ENCODE measurements at places on chromosomes 7 and 10. TPM values are rescaled to one million over a fixed set of nuclear protein-coding genes. Genes with fewer than 3 reads are reported as not detected.

DNA sequence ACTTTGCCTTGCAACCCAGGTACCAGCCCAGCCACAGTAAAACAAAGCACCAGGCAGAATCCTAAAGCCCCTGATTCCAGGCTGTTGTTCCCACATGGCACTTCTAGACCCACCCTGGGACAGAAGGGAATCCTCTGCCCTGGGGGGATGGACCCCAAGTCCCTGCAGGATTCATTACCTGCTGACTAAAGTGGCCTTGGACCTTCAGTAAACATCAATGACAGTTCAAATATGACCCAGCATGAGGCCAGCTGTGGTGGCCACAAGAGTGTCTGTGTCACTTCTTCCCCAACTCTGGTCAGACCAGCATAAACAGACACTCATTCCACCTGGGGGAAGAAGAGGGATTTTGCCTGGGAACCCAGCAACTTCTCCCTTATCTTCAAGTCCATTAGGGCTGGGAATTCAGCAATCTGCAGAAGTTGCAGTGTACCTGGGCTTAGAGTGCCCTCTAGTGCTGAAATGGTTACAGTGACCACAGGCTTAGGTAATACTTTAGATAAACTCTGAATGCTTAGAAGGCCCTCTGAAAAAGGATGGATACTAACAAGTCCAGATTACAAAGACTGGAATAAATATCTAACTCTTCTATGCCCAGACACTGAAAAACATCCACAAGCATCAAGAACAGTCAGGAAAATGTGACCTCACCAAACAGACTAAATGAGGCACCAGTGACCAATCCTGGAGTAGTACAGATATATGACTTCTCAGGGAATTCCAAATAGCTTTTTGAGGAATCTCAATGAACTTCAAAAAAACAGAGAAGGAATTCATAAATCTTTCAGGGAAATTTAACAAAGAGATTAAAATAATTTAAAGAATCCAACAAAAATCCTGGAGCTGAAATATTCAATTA, 108.5 kb upstream of the TMEM168 start:
- no peak for DNase-seq

DNA sequence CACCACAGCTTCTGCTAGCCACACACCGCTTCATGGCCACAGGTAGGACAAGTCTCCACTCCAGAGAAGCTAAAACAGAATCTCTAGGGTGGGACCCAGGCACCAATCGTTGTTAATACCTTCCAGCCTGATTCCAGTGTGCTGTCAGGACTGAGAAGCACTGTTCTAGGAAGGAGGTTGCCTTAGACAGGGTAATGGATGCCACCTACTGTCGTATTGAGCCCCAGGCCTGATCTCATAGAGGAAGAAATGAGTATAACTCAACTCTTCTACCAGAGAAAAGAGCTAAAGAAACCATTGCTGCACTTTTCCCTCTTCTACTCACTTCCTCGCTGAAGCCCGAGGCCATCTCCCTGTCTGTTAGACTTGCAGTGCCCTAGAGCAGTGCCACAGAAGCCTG, 31.8 kb downstream of the CNNM1 start:
- no peak for DNase-seq

GRCh38 chr7:55134359-55134725, 115.5 kb downstream of the EGFR start:
- DNase-seq, result no peak

DNA sequence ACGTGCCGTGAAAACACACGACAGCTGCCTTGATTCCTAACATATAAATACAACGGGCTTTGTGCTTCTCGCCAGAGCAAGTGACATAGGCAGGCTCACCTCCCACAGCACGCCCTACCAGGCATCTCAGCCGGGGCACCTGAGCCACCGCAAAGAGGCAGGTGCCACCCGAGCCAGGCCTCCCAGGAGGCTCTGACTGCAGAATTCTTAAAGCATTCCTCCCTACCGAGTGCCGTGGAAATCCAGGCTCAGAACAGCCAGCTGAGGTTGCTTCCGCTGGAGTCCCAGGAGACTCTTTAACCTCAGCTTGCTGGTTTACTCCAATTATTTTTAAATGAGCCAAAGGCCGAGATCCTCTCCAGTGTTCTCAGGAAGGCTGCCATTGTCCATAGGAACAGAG, 206.5 kb downstream of the USP6NL start:
- DNase-seq, result no peak

GRCh38 chr10:128007971-128008370, 101.1 kb downstream of the PTPRE start:
- DNase-seq, result no peak

- DNase-seq, result no peak
These were observed 328.9 kb downstream of the RPS24 start for GRCh38 chr10:78362406-78363022.

DNA sequence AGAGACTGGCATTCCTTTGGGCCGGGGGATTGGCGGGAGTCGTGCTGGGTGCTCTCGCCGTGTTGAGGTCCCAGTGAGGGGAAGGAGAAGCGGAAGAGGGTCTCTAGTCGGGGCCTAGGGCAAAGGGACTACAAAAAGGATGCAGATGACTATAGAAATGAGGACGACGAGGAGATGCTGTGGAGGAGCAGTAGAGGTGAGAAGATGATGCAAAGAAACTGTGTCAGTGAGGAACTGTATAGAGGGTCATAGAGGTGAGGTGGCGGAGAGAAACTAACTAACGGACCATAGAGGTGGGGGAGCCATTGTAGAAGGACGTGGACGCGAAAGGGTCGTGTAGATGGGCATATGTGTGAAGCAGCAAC, 324 bp downstream of the TWNK start:
- no peak for DNase-seq

GRCh38 chr10:85315657-85316056, 987.3 kb downstream of the CCSER2 start:
- no peak for DNase-seq

DNA sequence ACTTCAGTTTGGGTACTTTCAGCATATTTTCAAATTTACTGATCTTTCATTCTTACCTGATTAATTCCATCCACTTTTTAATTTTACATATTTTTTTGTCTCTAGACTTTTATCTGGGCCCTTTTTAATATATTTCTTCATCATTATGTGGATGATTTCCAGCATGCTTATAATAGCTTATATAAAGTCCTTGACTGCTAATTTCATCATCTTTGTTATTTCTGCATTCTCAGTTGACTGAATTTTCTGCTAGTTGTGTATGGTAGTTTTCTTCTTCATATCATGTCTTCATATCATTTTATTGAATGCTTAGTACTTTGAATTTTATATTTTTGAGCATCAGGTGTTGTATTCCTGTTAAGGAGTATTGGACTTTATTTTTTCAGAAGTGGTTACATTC, 39.6 kb downstream of the STAM start:
- DNase-seq, result no peak

- no peak for DNase-seq
These were observed 35.0 kb downstream of the TAF3 start for GRCh38 chr10:7853226-7853842.

DNA sequence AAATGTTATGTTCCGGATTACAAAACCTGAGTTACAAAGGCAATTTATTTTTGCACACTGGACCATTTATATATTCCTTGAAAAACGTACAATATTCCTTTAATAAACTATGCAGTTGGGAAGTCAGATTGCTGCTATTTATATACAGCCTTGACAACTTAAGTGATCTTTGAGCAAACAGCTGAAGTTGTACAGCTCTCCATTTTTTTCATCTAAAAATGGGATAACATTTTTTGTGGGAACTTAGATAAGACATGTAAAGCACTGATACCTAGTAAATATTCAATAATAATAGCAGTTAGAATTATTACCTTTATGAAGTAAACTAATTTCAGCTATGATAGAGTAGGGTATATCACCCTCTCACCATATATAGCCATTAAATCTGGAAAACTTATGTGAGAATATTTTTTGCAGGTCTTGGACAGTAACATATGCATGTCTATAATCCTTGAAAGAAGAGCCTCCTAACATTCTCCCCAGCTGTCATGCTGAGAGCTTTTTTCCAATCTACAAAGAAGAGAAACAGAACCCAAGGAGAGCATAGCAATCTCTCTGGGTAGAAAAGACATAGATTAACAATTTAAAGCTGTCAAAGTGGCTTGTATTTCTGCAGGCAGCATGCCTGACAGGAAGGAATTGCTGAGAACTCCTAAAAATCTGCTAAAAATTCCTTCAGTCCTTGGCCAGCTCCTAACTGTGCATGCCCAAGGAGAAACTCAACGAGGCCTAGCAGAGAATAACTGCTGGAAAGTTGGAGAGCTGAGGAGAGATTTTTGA, 326.0 kb downstream of the CRPPA start:
- DNase-seq, result no peak

SLC18A3 gene
- not detected for total RNA-seq

WNT8B gene
- total RNA-seq, result not detected

SLIT1 gene
- total RNA-seq, result 0.32 TPM

CPA2 gene
- total RNA-seq, result not detected

All from CD4-positive, CD25-positive, alpha-beta regulatory T cell (primary cell).